RPMI8226 (cell line): ENCODE measurements at places on chromosomes 5 and 9.

DNA sequence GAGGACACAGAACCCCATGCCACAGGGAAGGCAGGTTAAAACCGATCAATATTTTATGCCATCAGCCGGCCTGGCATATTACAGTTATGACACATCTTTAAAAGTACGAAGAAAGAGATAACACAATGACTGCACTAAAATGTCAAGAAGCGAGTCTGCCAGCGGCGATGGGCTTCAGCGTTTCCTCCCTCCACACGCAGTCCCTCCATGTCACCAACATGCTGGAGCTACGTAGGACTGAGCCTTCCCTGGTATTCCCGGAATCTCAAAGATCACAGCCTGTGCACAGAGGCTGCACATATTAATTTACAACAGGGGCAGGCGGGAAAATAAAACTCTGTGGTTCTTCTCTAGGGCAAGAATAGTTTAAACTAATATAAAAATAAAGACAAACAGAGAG lies 257.7 kb downstream of the IRX1 start:
- no peak for DNase-seq

GRCh38 chr9:77949751-77950436 lies 81.7 kb downstream of the GNAQ start:
- DNase-seq = no peak

GRCh38 chr9:107815782-107816560 lies 326.4 kb upstream of the KLF4 start:
- no peak for DNase-seq

GRCh38 chr5:21164425-21164824 lies 1176.4 kb upstream of the CDH18 start:
- DNase-seq = no peak

DNA sequence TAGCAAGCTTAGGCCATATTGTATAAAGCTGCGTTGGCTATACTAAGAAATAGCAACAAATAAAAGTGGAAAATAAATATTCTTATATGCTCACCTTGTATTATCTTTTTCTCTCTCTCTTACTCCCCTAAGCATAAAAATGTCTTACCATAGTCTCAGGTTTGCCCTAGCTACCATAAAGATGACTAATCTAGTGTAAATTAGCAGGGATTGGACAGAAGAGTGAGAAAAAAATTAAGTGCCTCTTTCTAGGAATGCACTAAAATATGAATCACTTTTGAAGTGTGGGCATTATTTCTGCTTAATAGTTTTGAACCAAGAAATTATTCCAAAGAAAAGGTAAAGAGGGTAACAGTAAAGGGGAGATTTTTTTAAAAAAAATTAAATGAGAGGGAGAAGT lies 201.3 kb downstream of the HINT1 start:
- no peak for DNase-seq

- DNase-seq = no peak
Measured at GRCh38 chr9:114238891-114239875, 83.7 kb upstream of the ORM1 start.

- peak; percentile 22 for DNase-seq
Measured at GRCh38 chr9:68981789-68982188, 32.1 kb downstream of the PRKACG start.

DNA sequence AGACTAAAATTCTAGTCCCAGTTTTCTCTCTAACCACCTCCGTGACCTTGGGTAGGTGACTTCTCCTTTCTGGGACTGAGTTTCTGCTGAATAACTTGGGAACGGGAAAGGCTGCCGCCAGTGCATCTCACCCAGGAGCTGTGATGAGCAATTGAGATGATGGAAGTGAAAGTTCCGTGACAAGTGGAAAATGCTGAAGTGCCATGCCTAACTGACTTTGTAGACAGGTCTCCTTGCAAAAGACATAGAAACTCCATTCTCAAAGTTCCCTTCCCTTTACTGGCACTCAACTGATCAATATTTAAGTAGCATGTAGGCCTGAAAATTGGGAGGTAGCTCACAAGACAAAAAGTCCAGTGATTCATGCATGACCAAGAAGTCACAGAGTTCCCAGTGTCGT lies 6.3 kb upstream of the ADAM19 start:
- no peak for DNase-seq

DNA sequence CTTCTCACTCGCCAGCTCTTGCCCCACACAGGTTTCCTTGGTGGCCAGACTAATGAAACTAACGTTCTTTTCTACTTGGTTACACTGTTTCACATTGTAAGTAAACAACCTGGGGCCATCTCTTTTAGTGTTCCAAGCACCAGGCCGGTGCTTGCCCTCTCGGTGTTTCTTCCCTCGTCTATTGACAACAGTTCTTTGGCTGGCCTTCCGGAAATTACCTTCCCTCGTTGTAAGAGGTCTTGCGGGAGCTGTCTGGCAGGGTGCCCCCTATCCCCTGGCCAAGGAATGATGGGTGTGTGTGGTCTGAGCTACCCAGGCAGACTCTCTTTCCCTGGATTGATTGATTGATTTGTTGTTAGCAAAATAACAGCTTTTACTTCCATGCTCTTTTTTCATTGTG lies 918 bp upstream of the MYMK start:
- no peak for DNase-seq

GRCh38 chr9:4530375-4530774 lies 40.1 kb downstream of the SLC1A1 start:
- DNase-seq = no peak

DNA sequence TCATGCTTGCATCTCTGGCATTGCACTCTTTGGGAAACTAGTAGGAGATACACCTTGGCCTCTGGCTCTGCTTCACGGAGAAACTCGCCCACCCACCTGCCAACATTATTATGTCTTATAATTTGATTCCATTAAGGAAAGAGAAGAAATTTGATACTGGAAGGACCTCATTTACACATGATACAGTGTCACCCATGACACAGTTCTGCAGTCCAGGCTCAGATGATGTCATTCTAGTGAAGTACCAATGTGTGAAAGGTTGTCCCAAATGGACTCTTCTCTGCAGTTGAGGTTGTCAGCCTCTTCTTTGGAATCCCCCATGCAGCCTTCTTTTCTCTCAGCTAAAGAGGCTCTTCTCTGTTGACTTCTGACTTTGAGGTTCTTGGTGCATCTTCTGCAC lies 329.1 kb downstream of the NTRK2 start:
- no peak for DNase-seq

DNA sequence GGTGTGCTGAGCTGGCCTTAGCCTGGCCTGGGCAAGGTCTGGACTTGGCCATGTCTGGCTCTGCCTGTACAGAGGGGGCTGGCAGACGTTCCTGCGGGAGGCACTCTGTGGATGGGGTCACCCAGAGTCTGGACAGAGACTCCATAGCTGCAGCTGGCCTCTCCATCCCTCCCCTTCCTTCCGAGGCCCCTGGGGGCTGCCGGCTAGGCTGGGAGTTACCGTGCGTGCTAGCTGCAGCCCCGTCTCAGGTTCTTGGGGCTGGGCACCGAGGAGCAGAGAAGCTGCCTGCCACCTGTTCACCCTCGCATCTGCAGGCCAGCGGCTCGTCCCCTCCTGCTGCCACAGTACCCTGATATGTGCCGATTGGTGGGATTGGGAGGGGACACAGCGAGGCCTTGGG lies 63.4 kb downstream of the RXRA start:
- no peak for DNase-seq

DNA sequence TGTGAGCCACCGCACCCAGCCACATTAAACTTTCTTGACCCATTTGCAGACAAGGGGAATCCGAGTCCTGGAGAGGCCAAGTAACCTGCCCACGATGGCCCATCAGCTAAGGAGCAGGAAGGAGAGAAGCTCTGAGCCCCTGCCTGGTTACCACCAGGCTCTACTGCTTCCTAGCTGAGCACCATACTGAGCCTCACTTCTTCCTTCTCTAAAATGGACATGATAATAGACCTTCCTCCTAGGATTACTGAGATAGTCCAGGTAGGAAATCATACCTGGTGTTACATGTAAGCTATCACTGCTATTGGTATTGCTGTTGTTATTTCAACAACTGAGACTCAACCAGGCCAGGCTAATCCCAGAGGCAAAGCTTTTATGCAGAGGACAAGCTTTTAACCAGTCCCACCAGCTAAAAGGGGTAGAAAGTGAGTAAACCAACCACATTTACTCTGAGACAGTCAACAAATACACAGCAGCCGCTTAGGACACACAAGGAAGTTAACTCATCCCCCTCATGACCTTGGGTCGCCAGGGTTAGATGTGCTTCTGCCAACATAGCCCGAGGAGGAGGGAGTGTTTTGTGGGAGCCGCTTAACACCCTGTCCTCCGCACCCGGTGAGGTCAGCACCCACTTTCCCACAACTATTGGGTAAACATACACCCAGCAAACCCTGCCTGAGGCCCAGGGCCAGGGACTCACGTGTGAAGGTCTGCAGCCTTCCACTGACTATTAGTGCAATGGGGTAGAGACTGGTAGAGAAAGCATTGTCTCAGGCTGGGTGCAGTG lies 20.6 kb upstream of the PTGES start:
- peak; percentile 34 for DNase-seq

- no peak for DNase-seq
Measured at GRCh38 chr9:79154806-79155205, 417.0 kb upstream of the TLE4 start.

DNA sequence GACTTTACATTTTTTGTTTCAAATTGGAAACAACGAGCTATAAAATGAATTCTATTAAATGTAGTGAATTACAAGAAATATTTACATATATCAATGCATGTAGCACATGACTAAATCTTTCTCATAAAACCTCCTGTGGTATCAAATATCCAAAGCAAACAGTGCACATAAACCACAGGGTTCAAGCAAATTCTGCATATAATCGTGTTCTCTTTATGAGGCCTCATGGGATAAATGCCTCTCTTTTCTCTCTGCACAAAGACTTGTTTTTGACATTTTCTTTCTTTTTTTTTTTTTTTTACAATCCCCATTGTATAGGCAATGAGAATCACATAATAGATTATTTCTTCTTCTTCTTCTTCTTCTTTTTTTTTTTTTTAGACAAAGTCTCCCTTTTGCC lies 1117.2 kb upstream of the DMAC1 start:
- no peak for DNase-seq

DNA sequence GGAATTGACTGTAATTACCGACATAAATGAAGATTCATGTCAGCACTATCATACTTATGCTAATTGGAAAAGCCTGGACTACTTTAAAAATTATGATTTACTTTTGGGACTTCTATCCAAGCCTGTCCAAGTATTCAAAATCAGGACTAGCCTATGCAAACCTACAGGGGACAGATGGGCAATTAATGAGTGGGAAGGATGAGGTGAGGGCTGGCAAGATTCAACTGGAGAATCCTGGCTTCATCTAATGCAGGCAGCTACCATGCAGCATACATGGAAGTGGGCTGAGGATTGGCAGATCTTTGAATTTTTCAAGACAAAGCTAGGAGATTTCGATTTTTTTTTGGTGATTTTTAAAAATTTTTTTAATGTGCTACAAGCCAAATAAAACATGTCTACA lies 532.6 kb downstream of the CSNK1G3 start:
- no peak for DNase-seq

DNA sequence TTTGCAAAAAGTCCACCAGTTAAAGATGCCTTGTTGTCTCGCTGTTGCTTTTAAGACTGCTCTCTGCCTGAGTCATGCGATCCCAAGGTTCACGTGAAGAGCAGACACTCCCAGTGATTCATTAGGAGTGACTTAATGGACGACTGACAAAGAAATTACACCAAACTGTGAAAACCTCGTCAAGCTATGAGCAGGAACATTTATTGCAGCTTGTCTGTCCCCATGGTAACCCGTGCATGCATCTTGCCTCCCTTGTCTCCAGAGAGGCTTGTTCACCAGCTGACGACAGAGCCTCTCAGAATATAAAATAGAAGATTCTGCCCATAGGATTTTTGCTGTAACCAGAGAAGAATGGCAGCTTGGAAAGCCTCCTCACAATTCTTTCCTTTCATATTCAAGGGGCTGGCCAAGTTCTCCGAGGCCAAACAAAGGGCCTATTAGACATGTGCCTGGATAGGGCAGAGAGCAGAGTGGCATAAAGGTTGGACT lies 352.7 kb downstream of the SPOCK1 start:
- no peak for DNase-seq

GRCh38 chr5:52754051-52754450 lies 33.7 kb upstream of the ITGA1 start:
- no peak for DNase-seq

GRCh38 chr5:106189121-106189809 lies 1481.5 kb downstream of the EFNA5 start:
- no peak for DNase-seq

GRCh38 chr5:156327296-156327695 lies 332 bp downstream of the SGCD start:
- DNase-seq = no peak

DNA sequence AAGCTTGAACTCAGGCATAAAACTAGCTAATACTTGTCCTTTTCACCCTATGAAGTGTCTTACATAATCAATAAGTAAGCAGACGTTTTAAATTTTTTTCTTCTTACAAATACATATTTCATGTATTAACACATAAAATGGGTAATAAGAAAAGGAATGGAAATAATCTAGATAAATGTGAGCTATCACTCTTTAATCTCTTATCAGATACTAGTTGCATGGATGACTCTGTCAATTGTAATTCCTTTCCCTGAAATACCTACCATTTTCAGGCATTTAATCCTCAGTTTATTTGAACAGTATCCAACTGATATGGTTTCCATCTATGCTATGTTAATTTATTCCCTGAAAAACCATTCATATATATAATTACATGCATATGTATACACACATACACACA lies 166.0 kb upstream of the RGS7BP start:
- DNase-seq = no peak

GRCh38 chr5:9482381-9482780 lies 63.5 kb downstream of the SEMA5A start:
- DNase-seq = no peak

GRCh38 chr9:114059047-114059803 lies 18.9 kb downstream of the AMBP start:
- no peak for DNase-seq

GRCh38 chr9:6239048-6239461 lies 23.4 kb downstream of the IL33 start:
- no peak for DNase-seq

- DNase-seq = no peak
Measured at GRCh38 chr5:175638305-175638704, 19.6 kb upstream of the HRH2 start.

- no peak for DNase-seq
Measured at GRCh38 chr5:32029261-32029660, 144.9 kb downstream of the GOLPH3 start.

GRCh38 chr9:130905902-130906734 lies 9.5 kb upstream of the QRFP start:
- DNase-seq = no peak

- peak; percentile 59 for DNase-seq
Measured at GRCh38 chr5:150562832-150563231, 54.9 kb downstream of the NDST1 start.

GRCh38 chr5:2960294-2960693 lies 208.8 kb upstream of the IRX2 start:
- DNase-seq = no peak

GRCh38 chr5:74027732-74028338 lies 401.8 kb downstream of the ARHGEF28 start:
- no peak for DNase-seq

DNA sequence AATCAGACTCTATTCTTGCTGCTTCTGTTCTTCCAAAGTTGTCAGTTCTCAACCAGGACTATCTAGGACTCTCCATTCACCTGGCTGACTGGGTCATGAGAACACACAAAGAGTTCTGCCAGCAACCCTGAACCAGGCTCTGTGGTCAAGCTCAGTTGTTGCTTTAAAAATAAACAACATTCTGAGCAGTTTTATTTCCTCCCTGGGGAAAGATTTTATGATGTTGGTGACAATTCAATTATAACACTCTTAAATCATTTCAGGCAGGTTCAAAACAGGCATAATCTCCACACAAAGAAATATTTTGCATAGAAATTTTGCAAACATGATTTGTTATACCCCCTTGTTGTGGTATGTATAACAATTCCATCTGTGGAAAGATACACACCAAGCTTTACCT lies 36.0 kb downstream of the FTMT start:
- DNase-seq = no peak
